ENCODE measurements at places on chromosomes 16 and 17. TPM values are rescaled to one million over a fixed set of nuclear protein-coding genes. Genes with fewer than 3 reads are reported as not detected.

GRCh38 chr16:27699540-27699939 lies 149.6 kb downstream of the KATNIP start:
- DNase-seq: no peak
- H3K4me1 ChIP-seq: no peaks in the 10 kb centered on the region
- no peak overlapping the region for H3K4me3 ChIP-seq
- no peaks in the 10 kb centered on the region for H3K36me3 ChIP-seq
- no peaks in the 10 kb centered on the region for H3K27me3 ChIP-seq

GRCh38 chr16:3356118-3356517 lies 429 bp downstream of the OR2C1 start:
- H3K36me3 ChIP-seq: no peaks in the 10 kb centered on the region
- no peak for DNase-seq
- H3K4me3 ChIP-seq: no peak overlapping the region
- H3K27ac ChIP-seq: no peak overlapping the region

- H3K27ac ChIP-seq: no peak overlapping the region
- no peak overlapping the region for H3K4me3 ChIP-seq
These were observed 6.3 kb upstream of the CEP112 start for GRCh38 chr17:66198242-66198641.

DNA sequence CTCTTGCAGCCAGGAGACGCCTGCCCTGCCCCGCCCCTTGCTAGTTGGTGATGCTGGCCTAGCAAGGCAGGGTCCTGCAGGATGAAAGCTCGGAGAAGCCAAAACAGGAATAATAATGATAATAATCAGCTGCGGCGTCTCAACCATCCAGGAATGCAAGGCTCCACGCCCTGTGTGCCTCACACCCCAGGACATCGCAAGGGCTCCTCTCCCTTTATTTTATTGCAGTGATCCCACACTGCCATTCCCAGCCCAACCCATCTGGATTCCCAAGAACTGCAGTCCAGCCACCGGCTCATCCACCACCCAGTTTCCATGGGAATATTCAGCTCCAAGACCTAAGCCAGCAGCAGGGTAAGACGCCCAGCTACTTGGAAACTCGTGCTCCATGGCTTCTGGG lies 21.0 kb upstream of the ZNF652 start:
- no peak overlapping the region for H3K27ac ChIP-seq
- no peak overlapping the region for H3K4me3 ChIP-seq
- H3K4me1 ChIP-seq: peaks cover 2% of the 10 kb centered on the region
- H3K36me3 ChIP-seq: no peaks in the 10 kb centered on the region

DNA sequence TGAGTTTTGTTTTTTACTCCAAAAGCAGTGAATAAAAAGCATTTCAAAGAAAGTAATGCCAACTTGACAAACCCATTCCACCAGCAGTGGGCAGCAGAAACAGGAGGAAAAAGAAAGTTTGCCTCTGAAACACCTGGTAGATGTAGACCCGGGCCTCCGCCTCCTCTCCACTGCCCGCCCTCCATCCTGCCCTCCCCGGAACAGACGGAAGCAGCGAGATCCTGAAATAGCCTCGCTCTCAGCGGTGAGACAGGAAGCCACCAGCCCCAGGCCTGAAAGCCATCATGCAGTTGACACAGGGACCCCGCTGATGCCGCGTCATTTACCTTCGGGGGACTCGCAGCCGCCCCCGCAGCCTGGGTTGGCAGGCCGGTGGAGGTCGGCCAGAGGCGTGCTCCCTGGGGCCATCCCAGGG lies 67.8 kb downstream of the C16orf78 start:
- peak; percentile 7 for DNase-seq
- no peaks in the 10 kb centered on the region for H3K36me3 ChIP-seq
- H3K4me1 ChIP-seq: no peaks in the 10 kb centered on the region
- H3K27ac ChIP-seq: no peak overlapping the region
- peaks cover 2% of the 10 kb centered on the region for H3K27me3 ChIP-seq

- H3K27ac ChIP-seq: peak overlapping the region; percentile 99
- H3K4me3 ChIP-seq: peak overlapping the region; percentile 51
- no peaks in the 10 kb centered on the region for H3K27me3 ChIP-seq
- no peak for DNase-seq
- H3K36me3 ChIP-seq: peaks cover 4% of the 10 kb centered on the region
These were observed 823 bp upstream of the CD2BP2 start for GRCh38 chr16:30355954-30356308.

DNA sequence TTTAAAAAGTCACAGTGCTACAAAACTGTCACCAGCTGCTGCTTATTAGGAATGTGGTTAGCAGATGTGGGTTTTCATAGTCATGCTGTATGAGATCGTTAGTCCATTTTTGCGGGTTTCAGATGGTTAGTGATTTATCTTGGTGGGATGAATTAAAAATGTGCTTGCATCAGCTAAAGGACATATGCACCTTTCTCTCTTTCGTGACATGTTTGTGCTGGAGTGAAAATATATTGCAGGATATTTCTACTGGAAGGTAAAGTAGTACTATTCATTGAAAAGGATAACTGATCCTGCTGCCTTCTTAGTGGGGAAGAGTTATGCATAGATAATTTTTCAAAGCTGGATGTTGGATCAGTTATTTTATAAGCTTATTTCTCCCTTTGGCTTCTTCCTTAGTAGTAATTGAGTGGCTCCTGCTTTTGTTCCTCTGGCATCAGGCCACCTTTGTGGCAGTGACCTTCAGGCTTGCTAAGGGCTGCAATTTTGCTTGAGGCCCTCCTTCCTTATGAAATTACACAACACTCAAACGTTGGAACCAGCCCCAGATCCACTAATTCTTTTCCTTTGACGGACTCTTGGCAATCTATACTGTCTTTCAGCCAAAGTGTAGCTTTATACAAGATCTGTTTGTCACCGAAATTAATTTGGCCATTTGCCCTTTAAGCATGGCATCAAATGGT lies 7.5 kb upstream of the SNTB2 start:
- no peak for DNase-seq
- H3K27ac ChIP-seq: no peak overlapping the region
- no peaks in the 10 kb centered on the region for H3K27me3 ChIP-seq
- no peaks in the 10 kb centered on the region for H3K36me3 ChIP-seq
- no peaks in the 10 kb centered on the region for H3K4me1 ChIP-seq

DNA sequence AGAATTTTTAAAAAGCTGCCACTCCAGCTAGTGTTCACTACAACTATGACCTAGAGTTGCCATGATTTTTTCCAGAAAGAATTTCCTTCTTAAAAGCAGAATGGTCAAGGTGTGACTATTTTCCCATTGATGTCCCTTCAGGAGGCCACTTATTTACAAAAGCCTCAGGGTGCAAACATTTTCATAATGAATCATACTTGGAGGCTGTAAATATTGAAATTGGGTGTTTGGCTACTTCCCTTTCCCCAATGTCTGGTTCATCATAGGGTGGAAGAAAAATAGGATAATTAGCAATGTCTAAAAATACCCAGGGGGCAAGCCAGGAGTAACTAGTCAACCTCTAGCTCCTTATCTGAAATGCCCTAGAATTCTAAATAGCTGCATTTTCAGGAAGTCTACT lies 18.8 kb downstream of the AXIN2 start:
- no peak overlapping the region for H3K4me3 ChIP-seq
- no peak for DNase-seq
- H3K36me3 ChIP-seq: peaks cover 3% of the 10 kb centered on the region
- H3K27me3 ChIP-seq: no peaks in the 10 kb centered on the region
- peak overlapping the region; percentile 66 for H3K27ac ChIP-seq
- H3K4me1 ChIP-seq: peaks cover 42% of the 10 kb centered on the region

DNA sequence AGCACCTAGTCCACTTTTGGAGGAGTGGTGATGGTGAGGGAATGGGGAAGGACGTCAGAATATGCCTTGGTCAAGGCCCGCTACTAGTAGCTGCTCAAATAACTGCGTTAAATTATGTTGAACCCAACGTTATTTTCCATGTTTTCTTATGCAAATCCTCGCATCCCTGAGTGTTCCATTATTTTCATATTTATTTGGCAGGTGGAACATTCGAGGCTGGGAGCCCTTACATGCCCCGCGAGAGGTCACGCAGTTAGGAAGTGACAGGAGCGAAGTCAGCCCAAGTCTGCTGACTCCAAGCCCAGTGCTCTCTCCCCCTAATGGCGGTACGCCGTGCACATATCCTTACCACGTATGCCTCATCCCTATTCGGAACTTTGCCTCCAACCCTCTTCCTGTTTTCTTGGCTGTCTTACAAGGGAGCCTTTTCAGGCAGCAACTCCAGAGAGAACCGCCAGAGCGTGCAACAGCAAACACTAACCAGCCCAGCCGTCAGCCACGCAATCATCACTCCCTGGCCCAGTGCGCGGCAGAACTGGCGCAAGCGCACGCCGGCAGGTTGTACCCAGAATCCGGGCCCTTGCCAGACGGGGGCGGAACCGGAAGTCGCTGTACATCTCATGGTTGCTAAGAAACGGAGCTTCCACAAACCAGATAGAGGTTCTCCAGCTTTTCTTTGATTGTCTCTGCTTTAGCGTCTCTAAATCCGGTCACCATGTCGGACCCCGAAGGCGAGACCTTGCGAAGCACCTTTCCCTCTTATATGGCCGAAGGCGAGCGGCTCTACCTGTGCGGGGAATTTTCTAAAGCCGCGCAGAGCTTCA lies at the start of gene ODAD4:
TSS of gene ODAD4 (plus strand) at position 609 of the 824 bp plus-strand sequence. CDS start at position 716, 107 bp downstream.
- H3K4me1 ChIP-seq: peaks cover 4% of the 10 kb centered on the region
- H3K4me3 ChIP-seq: peak within 1 kb of the TSS; percentile 41
- peak within 1 kb of the TSS; percentile 98 for H3K27ac ChIP-seq
- no peaks in the 10 kb centered on the region for H3K27me3 ChIP-seq

DNA sequence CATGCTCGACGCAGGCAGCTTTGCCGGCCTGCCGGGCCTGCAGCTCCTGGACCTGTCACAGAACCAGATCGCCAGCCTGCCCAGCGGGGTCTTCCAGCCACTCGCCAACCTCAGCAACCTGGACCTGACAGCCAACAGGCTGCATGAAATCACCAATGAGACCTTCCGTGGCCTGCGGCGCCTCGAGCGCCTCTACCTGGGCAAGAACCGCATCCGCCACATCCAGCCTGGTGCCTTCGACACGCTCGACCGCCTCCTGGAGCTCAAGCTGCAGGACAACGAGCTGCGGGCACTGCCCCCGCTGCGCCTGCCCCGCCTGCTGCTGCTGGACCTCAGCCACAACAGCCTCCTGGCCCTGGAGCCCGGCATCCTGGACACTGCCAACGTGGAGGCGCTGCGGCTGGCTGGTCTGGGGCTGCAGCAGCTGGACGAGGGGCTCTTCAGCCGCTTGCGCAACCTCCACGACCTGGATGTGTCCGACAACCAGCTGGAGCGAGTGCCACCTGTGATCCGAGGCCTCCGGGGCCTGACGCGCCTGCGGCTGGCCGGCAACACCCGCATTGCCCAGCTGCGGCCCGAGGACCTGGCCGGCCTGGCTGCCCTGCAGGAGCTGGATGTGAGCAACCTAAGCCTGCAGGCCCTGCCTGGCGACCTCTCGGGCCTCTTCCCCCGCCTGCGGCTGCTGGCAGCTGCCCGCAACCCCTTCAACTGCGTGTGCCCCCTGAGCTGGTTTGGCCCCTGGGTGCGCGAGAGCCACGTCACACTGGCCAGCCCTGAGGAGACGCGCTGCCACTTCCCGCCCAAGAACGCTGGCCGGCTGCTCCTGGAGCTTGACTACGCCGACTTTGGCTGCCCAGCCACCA lies 9.7 kb downstream of the VASN start:
- no peak overlapping the region for H3K27ac ChIP-seq
- no peaks in the 10 kb centered on the region for H3K27me3 ChIP-seq
- H3K4me3 ChIP-seq: no peak overlapping the region
- DNase-seq: no peak
- no peaks in the 10 kb centered on the region for H3K4me1 ChIP-seq

DNA sequence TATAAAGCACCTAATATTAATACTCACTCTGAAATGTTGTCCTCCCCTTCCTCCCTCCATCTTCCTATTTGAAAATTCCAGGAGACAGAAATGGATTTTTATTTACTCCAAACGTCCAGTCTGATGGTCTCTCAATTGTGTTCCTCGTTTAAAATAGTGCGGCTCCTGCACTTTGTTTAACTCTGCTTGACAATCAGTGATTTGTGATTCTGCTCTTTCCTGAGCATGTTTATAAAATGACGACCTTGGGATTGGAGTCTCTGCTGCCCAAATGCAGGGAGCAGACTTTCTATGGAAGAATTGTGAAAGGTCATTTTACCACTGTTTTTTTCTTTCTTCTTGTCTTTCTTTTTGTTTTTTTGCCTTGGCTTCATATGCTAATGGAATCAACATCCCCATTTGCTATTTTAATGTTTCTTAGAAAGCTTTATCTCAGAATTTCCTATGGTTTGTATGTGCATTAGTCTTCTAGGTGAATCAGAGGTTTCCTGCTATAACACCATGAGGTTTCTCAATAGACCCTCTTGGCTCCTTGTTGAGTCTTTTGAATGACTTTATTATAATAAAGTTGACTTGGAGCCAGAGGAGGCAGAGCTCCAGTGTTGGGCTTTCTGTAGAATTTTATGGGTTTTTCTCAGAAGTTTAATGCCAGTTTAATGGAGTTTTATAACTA lies 376.5 kb downstream of the CDH11 start:
- H3K36me3 ChIP-seq: no peaks in the 10 kb centered on the region
- no peak overlapping the region for H3K27ac ChIP-seq
- H3K27me3 ChIP-seq: no peaks in the 10 kb centered on the region
- H3K4me3 ChIP-seq: no peak overlapping the region

DNA sequence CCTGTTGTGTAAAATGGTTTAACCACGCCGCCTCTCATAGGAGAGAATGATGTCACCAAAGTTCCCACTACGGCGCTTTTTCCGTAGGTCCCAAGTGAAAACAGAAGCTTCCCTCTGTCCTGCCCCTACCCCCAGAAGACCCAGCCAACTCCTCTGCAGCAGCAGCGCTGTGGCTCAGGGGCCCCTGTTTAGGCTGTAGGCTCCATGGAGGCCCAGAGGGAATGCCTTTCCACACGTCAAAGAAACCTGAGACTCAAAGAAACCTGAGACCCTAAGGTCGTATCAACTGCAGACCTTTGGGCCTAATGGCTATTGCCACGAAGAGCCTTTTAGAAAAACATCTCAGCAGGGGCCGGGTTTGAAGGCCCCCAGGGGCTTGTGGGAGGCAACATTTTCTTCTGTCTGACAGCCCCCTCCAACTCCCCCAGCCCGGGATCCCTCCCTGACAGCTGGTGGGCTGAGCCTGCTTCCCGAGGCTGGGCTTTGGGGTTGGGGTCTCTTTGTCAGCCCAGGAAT lies 43.1 kb upstream of the MEAK7 start:
- H3K27ac ChIP-seq: peak overlapping the region; percentile 29
- H3K4me3 ChIP-seq: no peak overlapping the region
- H3K27me3 ChIP-seq: no peaks in the 10 kb centered on the region
- H3K36me3 ChIP-seq: no peaks in the 10 kb centered on the region

NCOR1 gene
- total RNA-seq: 95.8 TPM

PROCA1 gene
- 4.1 TPM for total RNA-seq

AOC3 gene
- total RNA-seq: 0.49 TPM

GDPD3 gene
- 5.8 TPM for total RNA-seq

TERB1 gene
- total RNA-seq: not detected

ADAP2 gene
- total RNA-seq: 1.8 TPM

SHCBP1 gene
- 21.8 TPM for total RNA-seq

SYCE1L gene
- 8.2 TPM for total RNA-seq

TP53TG3F gene
- not detected for total RNA-seq

RPH3AL gene
- total RNA-seq: 36.0 TPM

DHRS7C gene
- not detected for total RNA-seq

PMM2 gene
- 69.0 TPM for total RNA-seq

All from Caco-2 (cell line).